ENCODE measurements at places on chromosomes 11 and 22.

DNA sequence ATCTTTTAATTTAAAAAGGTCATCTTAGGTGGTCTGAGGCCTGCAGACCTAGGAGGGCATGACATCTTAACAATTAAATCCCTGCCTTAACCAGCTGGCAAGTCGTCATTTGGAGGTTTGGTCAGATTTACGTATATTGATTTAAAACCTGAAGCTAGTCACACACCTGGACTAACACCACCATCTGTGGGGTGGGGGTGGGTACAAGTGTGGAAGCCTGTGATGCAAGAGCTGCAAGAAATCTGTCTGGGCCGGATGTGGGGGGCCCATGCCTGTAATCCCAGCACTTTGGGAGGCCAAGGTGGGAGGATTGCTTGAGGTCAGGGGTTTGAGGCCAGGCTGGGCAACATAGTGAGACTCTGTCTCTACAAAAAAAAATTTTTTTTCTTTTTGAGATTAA lies 11.6 kb downstream of the CCDC87 start:
- DNase-seq: no peak

DNA sequence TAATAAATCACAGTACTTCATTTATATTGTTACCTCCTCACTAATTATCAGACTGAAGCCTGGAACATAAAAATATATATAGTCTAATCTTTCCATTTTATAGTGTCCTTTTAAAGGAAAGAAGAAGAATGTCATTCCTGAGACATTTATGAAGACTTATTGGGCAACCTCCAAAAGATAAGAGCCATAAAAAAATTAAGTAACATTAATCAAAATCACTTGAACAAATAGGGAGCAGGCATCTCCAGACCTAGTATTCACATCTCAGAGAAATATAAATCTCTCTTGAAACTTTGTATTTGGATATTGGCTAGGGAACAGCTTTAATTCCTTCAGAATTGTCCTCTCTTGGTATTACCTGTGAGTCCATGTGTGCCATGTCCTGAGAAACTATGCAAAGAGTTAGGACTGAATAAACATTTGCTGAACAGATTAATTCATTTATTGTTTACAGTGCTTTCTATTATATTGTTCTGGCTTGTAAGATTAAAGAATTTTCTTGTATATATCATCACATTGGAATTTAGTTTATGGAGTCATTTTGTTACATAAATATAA lies 530.5 kb upstream of the LRRC4C start:
- no peak for DNase-seq

GRCh38 chr22:20469110-20469868 lies 26.3 kb downstream of the KLHL22 start:
- DNase-seq: no peak

DNA sequence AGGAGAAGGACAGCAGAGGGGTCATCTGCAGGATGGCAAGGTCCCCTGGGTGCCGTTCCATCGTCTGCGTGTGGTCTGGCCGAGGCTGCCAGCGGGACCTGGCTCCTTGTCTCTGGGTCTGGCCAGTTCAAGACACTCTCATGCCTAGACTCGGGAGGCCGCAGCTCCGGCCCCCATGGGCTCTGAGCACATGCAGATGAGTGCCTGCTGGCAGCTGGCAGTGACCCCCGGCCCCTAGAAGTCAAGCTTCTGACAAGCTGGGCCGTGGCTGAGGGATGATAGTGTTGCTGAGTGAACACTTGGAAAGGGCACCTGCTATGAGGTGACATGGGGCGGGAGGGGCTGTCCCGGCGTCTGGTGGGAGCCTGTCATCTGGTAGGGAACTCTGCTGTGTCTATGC lies 1180.6 kb downstream of the BRD1 start:
- DNase-seq: no peak

- DNase-seq: no peak
Observed at GRCh38 chr11:77154381-77155081, 26.5 kb downstream of the MYO7A start.

- no peak for DNase-seq
Observed at GRCh38 chr11:128587415-128587814, at the start of gene ETS1. ETS1 (minus strand) TSS chr11:128587558; CDS start chr11:128573130, 14,428 bp downstream.

- DNase-seq: no peak
Observed at GRCh38 chr11:1178201-1178885, 20.6 kb downstream of the MUC5AC start.

DNA sequence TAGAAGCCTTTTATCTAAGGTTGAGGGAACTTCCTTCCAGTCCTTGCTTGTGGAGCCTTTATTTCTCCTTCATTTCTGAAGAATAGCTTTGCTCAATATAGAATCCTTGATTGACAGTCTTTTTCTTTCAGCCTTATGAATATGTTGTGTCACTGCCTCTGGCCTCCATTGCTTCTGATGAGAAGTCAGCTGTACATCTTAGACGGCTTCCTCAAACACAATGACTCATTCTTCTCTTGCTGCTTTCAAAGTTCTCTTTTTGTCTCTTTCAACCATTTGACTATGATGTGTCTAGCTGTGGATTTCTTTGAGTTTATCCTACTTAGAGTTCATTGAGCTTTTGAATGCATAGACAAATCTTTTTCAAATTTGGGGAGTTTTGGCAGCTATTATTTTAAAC lies 893.2 kb downstream of the BRD1 start:
- no peak for DNase-seq

DNA sequence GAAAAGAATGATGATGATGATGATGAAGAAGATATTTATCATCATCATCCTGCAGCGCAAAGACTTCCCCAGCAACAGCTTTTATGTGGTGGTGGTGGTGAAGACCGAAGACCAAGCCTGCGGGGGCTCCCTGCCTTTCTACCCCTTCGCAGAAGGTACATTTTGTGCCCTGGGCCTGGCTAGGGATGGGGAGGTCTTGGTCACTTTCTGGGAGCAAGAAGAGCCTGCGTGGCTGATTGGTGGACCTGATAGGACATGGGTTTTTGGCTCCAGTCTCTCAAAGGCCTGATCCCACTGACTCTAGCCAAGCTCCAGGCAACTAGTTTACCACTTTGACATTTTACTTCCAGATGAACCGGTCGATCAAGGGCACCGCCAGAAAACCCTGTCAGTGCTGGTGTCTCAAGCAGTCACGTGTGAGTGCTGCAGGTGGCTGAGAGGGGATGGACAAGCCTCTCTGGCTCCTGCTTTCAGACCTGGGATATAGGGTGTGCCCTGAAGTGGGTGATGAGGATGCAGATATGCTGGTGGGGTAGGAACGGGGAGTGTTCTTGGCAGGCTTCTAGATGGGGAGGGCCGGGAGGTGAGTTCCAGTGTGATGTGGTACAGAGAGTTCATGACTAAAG lies 5.3 kb downstream of the SIDT2 start:
- no peak for DNase-seq

GRCh38 chr11:102138670-102139069 lies 28.4 kb downstream of the YAP1 start:
- no peak for DNase-seq

DNA sequence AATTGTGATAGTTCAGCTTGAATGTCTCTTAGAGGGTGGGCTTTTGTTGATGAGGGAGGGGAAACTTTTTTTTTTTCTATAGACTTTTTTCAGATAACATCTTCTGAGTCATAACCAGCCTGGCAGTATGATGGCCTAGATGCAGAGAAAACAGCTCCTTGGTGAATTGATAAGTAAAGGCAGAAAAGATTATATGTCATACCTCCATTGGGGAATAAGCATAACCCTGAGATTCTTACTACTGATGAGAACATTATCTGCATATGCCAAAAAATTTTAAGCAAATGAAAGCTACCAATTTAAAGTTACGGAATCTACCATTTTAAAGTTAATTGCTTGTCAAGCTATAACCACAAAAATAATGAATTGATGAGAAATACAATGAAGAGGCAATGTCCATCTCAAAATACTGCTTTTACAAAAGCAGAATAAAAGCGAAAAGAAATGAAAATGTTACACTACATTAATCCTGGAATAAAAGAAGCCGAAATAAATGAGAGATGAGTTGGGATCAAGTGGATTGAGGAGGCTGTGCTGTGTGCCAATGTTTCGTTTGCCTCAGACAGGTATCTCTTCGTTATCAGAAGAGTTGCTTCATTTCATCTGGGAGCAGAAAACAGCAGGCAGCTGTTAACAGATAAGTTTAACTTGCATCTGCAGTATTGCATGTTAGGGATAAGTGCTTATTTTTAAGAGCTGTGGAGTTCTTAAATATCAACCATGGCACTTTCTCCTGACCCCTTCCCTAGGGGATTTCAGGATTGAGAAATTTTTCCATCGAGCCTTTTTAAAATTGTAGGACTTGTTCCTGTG lies 3.9 kb downstream of the MALAT1 start:
- DNase-seq: no peak

DNA sequence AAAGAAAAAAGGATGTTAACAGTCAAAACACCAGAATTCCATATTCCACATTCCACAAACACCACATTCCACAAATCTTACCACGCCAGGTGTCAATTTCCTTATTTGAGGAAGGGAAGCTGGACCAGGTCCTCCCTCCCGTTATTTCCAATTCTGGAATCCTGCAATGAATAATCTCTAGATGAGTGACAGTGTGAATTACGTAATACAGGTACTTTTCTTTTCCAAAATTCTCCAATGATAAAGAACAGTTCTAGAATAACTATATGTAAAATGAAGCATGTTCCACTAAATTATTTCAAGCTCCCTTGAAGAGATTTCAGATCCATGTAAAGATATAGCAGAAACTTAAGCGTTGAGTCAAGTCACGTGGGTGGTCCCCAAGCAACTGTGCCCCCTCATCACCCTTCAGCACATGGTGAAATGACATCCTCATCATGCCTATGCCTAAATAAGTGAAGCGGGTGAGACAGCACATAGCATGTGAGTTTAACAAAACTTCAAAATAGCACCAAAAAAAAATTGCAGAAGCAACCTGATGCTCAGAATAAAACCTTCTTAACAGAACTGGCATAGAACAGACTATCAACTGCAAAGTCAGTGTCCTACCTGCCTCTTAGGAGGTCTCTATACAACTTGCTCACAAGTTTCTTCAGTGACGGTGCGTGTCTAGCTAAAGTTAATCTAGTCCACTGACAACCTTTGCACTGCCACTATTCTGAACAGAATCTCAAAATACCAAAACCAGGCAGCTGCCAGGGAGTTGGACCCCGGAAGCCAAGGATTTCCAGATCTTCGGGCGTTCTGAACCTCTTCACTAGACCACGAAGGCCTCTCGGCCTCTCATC lies 876 bp downstream of the NFRKB start:
- DNase-seq: no peak

DNA sequence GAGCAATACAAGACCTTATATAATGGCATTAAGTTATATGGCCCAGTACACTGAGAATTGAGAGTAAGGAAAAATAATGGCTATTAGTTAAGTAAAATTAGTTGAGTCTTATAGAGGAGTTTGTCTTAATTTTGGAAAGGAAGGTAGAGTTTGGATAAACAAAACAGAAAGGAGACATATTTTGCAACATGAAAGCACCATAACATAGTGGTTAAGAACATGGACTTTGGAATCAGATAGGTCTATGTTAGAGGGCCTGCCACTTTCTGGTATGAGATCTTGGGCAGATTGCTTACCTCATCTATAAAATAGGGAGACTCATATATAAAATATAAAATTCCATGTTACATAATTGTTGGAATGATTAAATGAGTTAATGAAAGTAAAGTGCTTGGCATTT lies 68.9 kb downstream of the CSTPP1 start:
- no peak for DNase-seq

- DNase-seq: no peak
Observed at GRCh38 chr11:115501893-115502589, 2.2 kb downstream of the CADM1 start.

DNA sequence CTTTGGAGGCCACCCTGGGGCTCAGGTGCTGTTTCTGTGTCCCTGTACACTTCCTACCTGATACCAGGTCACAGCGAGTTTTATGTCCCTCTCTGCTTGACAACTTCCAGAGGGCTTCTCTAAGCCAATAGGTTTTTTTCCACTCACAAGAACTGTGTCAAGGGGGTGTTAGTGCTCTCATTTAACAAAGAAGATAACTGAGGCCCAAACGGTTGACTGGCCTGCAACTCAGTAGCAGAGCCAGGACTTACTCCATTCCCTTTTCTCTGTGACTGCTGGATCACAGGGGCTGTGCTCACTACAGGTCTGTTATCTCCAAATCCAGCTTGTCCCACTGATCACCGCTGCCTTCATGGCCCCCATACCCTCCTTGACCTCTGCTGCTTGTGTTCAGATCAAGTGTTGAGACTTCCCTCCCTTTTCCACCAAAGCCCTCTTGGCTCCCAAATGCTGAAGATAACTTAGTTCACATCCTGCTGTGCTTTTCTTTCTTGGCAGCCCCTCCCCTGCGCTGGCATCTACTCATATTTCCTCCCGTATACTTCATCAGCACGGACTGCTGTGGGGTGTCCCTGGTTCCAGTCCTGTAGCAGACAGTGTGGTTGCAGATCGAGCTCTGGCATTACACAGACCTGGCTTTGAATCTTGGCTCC lies 41.3 kb downstream of the POU2F3 start:
- no peak for DNase-seq

GRCh38 chr11:24373516-24373915 lies 123.3 kb upstream of the LUZP2 start:
- no peak for DNase-seq

DNA sequence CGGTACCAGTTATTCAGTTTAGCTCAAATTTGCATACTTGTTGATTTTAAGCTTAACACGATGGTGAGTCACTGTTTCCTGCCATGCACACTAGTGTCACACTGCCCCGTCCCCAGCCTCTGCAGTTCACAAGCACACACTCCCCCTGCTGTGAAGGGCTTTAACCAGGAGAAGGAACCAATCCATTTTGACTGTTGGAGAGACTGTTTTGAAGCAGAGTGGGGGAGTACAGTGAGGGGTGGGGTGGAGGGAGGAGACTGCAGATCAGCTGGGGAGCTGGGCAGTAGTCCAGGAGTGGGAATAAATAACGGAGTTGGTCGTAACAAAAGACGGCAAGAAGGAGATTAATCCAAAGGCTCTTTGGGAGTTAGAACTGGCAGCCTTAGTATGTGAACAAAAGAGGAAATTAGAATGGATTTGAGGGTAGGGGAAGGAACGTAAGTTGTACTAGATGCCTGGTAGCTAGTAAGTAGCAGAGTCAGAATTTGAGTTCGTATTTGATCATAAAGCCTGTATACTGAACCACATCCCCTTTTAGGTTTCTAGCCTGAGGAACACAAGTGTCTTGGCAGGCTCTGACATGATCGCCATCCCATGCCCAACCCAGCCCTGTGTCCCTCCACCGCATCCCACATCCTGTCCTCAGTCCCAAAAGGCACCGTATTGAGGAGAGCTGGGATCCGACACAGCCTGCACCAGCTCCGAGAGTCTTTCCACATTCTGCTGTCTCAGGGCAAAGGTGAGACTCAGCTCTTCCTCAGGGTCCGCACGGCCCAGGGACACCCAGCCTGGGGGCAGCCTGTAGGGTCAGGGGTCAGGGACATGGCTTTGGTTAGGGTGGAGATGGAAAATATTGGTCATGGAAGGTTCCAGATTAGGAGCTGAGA lies 862 bp downstream of the TPP1 start:
- DNase-seq: no peak

DNA sequence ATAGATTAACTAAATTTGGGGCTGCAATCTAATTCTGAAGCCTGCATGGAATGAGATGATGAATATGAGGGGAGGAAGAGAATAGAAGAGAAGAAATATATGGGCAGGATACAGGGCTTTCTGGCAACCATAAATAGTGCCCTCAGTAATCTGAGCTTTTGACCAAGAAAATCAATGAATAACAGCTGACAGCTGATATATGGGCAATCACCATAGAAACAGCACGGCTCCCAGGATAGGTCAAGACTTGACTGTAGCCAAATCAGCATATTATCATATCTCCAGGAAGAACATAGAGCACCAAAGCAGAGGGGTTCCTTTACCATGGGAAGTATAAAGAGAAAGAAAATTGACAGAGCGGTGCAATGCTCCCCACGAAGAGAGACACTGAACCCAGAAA lies 643.8 kb upstream of the TENM4 start:
- DNase-seq: no peak

- no peak for DNase-seq
Observed at GRCh38 chr11:121406291-121406690, 45.8 kb upstream of the SORL1 start.
